ENCODE measurements at places on chromosomes 11 and 22.

GRCh38 chr11:1274501-1274900 is 34.9 kb downstream of the TOLLIP start:
- no peak for DNase-seq

DNA sequence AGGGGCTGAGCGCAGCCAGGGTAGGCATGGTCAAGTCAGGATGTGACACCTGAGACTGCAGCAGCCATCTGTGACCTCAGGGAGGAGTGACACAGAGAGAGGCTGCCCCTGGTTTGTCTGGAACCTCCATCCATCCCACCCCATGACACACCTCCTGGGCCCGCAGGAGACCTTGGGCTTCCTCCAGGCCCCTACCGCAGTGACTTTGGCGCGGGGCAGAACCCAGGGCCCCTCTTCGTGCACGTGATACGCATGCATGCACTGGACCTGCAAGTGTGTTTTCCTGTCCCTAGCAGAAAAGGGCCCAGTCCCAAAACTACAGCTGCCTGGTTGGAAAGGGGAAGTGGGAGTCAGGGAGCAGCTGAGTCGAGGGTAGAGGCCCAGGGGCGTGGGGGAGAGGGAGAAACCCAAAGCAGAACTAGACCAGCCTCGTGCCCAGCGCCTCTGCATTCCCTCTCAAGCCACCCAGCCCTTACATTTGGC is 7.9 kb upstream of the CYTH4 start:
- DNase-seq, result no peak

- no peak for DNase-seq
Measured at GRCh38 chr11:106012744-106013143, 9.3 kb downstream of the MSANTD4 start.

DNA sequence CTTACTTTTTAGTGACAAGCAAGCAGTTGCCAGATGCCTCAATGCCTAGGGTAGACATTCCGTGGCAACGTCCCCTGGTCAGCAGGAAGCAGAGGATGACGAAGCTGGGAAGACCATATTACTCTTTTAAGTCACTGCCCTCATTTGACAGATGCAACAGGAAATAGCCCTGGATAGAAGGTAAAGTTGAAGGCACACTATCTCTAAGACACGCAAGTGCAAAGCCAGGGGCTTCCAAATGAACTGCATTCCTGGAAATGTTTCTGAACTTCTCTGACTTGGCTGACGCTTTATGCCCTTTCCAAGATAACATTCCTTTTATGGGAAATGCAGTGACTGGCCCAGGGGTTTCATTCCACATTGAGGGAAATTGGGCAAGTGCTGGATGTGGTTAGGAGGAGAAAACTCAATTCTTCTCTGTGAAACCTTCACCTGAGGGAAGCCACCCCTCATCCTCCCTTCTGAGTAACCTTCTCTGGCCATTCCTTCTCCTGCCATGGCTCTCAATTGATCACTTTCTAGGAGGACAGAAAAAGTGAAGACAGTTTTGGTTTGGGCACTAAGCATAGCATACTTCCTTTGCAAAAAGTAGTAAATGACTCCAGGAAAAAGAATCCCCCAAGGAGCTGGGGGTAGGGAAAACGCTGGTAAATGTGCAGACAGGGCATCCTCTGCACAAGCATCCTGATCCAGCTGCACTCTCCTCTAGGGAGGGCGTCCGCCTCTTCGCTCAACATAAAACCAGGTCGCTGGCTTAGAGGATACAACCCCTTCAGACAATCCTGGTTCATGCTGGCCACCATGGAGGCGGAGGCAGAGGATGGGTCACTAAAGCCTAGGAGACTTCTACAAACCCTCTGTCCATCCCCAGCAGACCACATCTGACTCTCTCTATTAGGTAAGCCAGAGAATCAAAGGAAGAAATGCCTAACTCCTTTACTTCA is 14.5 kb downstream of the PCSK7 start:
- DNase-seq, result peak; percentile 50

DNA sequence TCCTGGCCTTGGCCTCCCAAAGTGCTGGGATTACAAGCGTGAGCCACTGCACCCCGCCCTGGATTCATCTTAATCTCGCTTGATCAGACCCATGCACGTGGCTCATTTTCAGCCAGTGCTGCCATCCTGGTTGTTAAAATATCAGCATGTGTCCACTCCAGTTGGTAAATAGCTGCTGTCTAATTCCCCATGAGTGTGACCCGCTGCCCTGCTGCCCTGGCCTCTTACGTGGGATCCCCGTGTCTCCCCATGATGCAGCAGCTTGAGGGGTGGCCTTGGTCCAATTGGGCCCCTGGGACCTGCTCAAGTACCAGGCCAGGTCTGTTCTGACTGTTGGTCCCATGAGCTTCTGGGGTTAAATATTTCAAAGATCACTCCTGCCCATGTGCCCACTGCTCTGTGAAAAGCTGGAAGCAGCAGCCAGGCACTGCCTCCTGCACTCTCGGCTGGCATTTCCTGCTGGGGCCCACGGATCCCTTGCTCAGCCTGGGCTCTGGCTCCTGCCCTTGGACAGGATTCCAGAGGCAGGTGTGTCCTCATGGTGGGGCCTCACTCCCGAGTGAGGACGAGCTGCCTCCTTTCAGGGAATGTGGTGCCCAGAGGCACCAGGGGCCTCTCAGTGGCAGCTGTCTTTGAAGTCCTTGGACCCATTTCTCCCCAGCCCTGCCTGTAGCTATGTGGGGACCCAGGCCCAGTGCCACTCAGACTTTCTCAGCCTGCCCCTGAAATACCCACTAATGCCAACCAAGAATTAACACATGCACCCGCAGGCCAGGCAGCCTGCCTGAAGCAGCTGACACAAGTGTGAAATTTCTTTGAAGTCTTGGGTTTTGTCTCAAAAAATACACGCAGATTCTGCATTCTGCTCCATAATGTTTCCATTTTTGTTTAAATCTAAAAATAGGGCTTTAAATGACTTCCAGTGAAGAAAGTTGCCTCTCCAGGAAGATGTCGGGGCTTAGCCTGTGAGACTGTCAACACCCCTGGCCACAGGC is 38.1 kb upstream of the PRDM11 start:
- DNase-seq, result peak; percentile 56

DNA sequence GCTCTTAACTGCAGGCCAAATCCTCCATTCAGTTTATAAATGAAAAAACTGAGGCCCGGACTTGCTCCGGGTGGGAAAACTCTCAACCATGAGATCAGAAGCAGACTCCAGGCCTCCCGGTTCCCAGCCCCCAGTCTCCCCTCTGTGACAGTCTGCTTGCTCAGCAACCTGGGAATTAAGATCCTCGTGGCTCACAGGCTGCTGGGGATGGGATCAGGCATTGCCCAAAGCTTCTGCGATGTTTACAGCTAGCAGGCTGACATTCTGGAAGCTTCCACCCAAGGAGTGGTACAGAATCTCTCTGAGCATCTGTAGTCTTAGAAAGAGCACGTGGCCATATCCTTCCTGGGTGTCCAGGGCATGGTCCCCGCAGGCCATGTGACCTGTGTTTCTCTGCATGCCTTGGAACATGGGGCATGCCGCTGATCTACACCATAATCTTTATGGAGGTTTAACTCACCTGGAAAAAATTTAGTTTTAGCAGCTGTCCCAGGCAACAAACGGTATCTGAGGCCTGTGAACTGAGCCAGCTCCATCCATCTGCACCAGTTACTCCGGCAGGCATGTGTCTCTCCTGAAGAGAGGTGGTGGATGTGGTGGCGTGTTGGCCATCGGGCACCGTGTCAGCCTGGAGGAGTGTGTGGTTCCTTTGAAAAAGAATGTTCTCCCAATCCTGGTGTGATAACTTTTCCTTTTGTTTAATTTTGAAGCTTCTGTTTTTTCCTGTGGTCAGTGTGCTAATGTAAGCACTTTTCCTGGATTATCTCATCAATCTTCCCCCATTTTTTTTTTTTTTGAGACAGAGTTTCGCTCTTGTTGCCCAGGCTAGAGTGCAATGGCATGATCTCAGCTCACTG is 7.9 kb downstream of the FBLN1 start:
- DNase-seq, result no peak

DNA sequence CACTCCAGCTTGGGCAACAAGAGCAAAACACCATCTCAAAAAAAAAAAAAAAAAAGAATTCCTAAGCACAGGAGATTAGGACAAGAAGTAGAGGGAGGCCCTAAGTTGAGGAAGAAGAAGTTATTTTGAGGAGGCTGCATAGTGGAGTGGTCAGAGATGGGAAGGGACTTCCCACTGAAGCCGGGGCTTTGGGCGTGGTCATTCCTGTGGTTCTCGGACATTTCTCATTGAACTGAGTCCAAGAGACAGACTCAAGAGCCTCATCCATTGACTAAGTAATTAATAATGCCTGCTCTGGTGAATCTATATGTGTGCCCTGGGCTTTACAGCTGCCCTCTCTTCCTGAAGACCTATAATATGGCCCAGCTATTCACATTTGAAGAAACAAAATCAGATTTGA is 53.2 kb upstream of the FTH1 start:
- DNase-seq, result no peak

- no peak for DNase-seq
Measured at GRCh38 chr11:121071846-121072450, 29.1 kb upstream of the TECTA start.

DNA sequence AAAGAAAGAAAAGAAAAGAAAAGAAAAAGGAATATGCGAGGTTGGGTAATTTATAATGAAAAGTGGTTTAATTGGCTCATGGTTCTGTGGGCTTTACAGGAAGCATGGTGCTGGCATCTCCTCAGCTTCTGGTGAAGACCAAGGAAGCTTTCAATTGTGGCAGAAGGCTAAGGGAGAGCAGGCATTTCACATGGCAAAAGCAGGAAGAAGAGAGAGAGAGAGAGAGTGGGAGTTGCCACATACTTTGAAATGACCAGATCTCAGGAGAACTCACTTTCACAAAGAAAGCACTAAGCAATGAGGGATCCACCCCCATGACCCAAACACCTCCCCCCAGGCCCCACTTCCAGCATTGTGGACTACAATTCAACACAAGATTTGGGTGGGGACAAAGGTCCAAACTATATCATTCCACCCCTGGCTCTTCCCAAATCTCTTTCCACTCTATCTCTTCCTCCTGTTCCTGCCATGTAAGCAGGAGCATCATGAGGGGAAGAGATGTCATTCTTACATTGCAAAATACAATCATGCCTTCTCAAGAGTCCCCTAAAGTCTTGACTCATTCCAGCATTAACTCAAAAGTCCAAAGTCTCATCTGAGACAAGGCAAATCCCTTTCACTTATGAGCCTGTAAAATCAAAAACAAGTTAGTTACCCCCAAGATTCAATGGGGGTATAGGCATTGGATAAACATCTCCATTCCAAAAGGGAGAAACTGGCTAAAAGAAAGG is 38.9 kb downstream of the LINC01488 start:
- DNase-seq, result no peak

Measured in activated effector memory CD4-positive, alpha-beta T cell treated with anti-CD3 and anti-CD28 coated beads, Interleukin-2, amount 50 U/mL, for 16 hours (primary cell).